ENCODE measurements at places on chromosomes 16 and 17.
A peak's percentile ranks its signal among the peaks of the same experiment; 100 is the strongest.

DNA sequence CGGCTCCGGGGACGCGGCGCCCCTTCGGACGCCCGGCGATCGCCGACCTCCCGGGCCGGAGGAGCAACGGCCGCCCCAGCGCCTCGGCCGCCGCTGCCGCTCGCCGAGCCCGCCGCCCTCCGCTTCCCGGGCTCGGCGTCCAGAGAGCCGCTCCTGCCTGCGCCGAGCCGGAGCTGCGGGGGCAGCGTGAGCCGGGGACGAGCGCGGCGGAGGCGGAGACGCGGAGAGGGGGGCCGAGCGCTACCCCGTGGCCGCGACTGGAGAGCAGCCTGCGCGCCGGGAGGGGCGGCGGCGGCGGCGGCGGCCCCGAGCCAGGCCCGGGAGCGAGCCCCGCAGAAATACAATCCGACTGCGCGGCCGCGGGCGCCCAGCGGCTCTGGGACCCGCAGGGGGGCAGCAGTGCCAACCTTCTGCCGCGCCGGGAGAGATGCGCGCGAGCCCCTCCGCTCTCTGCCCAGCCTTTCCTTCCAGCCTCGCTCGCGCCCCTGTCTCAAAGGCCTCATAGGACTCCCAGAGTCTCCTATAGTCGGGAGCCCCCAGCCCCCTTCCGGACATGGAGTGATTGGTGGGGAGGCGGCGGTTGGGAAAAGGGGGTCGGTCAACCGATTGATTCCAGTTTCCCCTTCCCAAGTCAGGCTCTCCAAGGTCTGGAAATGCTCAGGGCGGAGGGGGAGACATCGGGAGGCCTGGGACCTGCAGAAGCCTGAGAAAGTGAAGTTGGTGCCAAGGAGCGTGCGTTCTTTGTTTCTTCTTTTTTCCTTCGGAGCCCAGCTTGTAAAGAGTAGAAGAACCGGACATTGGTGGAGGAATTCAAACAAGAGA is 1.0 kb upstream of the SDK2 start:
- DNase-seq = peak; percentile 41

- DNase-seq = no peak
Observed at GRCh38 chr17:52156576-52157570, 1.6 kb downstream of the CA10 start.

DNA sequence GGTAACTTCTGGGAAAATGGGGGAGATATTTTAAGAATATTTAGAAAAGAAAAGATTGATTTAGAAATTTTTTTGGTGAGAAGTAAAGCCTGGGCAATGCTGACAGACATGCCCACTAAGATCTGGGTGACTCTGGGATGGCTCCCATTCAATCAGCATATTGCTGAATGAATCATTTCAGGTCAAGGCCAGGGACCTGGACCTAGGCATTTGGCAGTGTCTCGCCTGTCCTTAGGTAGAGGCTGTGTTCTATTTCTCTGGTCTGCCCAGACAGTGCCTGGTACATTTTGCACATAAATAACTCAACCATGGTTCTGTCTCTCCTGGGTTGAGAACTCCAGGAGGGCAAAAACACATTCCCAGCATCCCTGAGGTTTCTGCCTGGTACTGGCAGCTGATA is 39.9 kb downstream of the SMPD3 start:
- DNase-seq = no peak

GRCh38 chr17:65190467-65191097 is 53.4 kb downstream of the RGS9 start:
- peak; percentile 68 for DNase-seq

DNA sequence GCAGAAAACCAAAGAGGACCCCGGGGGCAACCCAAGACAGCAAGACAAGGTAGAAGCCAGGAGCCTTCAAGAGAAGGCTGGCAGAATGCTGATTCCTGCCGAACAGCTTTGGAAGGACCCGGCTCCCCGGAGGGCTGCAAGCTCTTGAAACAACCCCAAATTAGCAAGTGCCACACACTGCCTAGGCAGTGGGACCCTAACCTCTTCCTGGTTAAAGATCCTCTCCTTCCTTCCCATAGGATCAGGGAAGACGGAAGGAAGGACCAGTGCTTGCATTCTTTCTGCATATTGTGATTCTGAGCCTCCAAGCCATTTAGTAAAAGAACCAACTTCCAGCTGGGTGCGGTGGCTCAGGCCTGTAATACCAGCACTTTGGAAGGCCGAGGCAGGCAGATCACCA is 122.0 kb upstream of the AXIN2 start:
- DNase-seq = no peak

GRCh38 chr16:48862087-48862532 is 252.1 kb upstream of the N4BP1 start:
- peak; percentile 86 for DNase-seq

GRCh38 chr16:1907226-1907860 is 10.9 kb downstream of the HS3ST6 start:
- no peak for DNase-seq

DNA sequence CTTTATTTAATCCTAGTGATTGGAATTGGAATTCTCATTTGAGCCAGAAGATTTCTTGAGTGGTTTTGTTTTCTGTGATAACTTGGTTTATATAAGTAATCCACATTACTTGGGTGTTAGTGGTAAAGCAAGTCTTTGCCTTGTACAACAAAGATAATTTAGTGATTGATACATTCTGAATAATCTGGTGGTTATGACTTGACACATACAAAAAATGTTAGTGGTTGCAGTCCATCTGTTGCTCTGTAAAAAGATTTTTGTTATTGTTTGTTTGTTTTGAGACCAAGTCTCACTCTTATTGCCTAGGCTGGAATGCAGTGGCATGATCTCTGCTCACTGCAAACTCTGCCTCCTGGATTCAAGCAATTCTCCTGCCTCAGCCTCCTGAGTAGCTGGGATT is 13.2 kb downstream of the OMG start:
- DNase-seq = no peak

GRCh38 chr16:87056083-87056482 is 261.1 kb downstream of the C16orf95 start:
- peak; percentile 65 for DNase-seq

- DNase-seq = no peak
Observed at GRCh38 chr17:27087935-27088766, 205.8 kb upstream of the WSB1 start.

GRCh38 chr17:44355642-44356099 is 8.0 kb downstream of the FAM171A2 start:
- DNase-seq = no peak

- no peak for DNase-seq
Observed at GRCh38 chr17:60127068-60128064, 22.4 kb upstream of the CA4 start.

- DNase-seq = peak; percentile 93
Observed at GRCh38 chr16:72198021-72198711, 26.2 kb upstream of the PMFBP1 start.

- no peak for DNase-seq
Observed at GRCh38 chr16:57813466-57813865, 11.2 kb upstream of the KIFC3 start.

Measured in fibroblast of mammary gland (primary cell).